ENCODE measurements at places on chromosomes 12 and 14. TPM values are rescaled to one million over a fixed set of nuclear protein-coding genes. Genes with fewer than 3 reads are reported as not detected.

The NOVA1 gene
- total RNA-seq = not detected

DNA sequence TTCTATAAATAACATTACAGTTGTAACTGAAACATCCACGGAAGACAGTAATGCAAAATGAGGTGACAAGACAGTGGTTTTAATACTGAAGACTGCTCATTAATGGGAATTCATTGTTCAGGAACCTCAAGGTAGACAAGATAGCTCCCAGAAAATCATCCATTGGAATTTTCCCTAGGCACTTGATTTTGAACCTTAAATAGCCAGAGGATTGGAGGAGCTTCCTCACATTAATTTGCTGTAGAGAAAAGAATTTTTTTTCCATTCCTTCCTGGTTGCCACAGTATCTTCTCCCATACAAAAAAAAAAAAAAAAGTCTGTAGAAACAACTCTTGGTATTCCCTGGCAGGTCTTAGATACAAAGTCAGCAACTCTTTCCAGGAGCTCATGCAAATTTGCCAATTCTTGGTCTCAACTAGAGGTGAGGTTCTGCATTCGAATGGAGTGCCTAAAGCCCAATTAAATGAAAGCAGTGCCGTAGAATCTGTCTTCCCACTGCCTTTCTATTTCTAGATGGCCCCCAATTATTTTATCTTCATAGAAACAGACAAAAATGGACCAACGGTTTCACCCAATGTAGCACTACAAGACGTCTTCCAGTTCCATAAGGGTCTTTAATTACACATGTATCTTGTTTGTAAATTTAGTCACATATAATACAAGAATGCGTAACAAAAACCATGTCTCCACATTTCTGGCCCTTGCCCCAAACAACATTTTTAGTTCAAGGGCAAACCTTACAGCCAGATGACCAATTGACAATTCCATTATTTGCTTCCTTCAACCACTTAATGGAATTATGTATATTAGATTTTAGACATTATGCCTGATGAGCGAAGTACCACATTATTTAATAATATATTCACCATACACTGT, 13.5 kb downstream of the SLC38A2 start:
- no peaks in the 10 kb centered on the region for H3K27me3 ChIP-seq
- peaks cover 19% of the 10 kb centered on the region for H3K4me1 ChIP-seq
- H3K27ac ChIP-seq = no peak overlapping the region
- H3K36me3 ChIP-seq = peaks cover 2% of the 10 kb centered on the region
- DNase-seq = no peak

GRCh38 chr14:74935360-74935680, 12.3 kb upstream of the RPS6KL1 start:
- H3K36me3 ChIP-seq = no peaks in the 10 kb centered on the region
- H3K27ac ChIP-seq = no peak overlapping the region
- no peak for DNase-seq

GRCh38 chr14:96826818-96827217, 29.6 kb downstream of the VRK1 start:
- H3K4me3 ChIP-seq = no peak overlapping the region
- H3K36me3 ChIP-seq = peaks cover 3% of the 10 kb centered on the region
- DNase-seq = no peak
- H3K4me1 ChIP-seq = peaks cover 18% of the 10 kb centered on the region
- no peaks in the 10 kb centered on the region for H3K27me3 ChIP-seq

GRCh38 chr14:70714055-70714550, 72.4 kb downstream of the TTC9 start:
- H3K27ac ChIP-seq = no peak overlapping the region
- DNase-seq = no peak
- peaks cover 2% of the 10 kb centered on the region for H3K36me3 ChIP-seq
- H3K27me3 ChIP-seq = peaks cover 6% of the 10 kb centered on the region

- no peak overlapping the region for H3K27ac ChIP-seq
- no peak for DNase-seq
- H3K36me3 ChIP-seq = no peaks in the 10 kb centered on the region
- peaks cover 52% of the 10 kb centered on the region for H3K27me3 ChIP-seq
- no peaks in the 10 kb centered on the region for H3K4me1 ChIP-seq
These were observed 215.9 kb downstream of the CACNA1C start for GRCh38 chr12:2268471-2269286.

DNA sequence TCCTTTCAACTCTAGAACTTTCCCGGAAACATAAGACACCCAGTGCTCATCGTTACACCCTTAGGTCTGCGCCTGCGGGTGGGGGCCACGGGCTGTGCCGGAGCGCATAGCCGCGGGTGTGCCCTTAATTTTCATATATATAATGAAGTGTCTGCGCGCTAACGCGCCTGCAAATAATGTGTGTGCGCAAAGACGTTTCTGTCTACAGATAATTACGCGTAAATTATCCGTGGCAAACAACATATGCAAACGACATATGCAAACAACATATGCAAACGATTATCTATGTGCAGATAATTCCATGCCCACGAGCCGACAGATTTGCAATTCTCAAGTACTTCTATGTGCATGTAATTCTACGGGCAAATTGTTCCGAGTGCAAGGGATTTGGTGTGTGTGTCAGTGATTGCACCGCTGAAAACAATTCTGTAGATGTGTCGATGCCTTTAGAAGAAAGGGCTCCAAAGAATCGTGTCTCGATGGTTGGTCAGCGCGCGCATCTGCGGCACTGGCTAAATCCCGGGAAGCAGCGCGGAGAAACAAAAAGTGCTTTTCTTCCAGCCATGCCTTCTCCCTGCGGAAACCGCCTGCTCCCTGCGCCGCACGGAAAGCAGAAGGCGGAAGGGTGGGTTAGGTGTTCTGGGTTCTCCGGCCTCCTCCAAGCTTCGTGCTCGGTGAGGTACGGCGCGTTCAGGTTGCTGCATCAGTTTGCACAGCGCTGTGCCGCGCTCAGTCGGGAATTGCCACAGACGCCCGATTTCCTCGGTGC, 34.5 kb upstream of the TBX5 start:
- H3K4me3 ChIP-seq = no peak overlapping the region
- DNase-seq = no peak
- no peak overlapping the region for H3K27ac ChIP-seq
- peaks cover 83% of the 10 kb centered on the region for H3K27me3 ChIP-seq
- no peaks in the 10 kb centered on the region for H3K4me1 ChIP-seq

DNA sequence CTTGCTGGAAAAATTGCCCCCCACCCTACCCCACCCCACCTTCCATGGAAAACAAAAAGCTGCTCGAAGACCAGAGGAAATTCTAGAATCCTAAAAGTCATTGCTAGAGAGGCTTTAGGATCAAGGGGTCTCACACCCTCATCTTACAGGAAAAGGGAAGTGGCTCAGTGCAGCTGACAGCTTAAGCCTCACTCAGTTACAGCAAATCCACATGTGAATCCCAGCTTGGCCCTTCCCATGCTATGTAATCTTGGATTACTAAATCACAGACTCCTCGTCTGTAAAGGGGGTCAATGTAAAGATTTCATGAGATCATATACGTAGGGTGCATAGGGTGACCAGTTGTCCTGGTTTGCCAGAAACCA, 25.9 kb downstream of the CMKLR1 start:
- H3K4me1 ChIP-seq = peaks cover 14% of the 10 kb centered on the region
- no peak for DNase-seq
- no peak overlapping the region for H3K4me3 ChIP-seq
- H3K27me3 ChIP-seq = peaks cover 21% of the 10 kb centered on the region

GRCh38 chr12:71469258-71469750, 29.7 kb downstream of the LGR5 start:
- no peak overlapping the region for H3K4me3 ChIP-seq
- no peak for DNase-seq
- no peak overlapping the region for H3K27ac ChIP-seq

- no peak for DNase-seq
- no peaks in the 10 kb centered on the region for H3K4me1 ChIP-seq
- H3K27ac ChIP-seq = no peak overlapping the region
- peaks cover 6% of the 10 kb centered on the region for H3K27me3 ChIP-seq
- H3K4me3 ChIP-seq = no peak overlapping the region
- H3K36me3 ChIP-seq = no peaks in the 10 kb centered on the region
These were observed 316.7 kb upstream of the KITLG start for GRCh38 chr12:88896958-88897357.

DNA sequence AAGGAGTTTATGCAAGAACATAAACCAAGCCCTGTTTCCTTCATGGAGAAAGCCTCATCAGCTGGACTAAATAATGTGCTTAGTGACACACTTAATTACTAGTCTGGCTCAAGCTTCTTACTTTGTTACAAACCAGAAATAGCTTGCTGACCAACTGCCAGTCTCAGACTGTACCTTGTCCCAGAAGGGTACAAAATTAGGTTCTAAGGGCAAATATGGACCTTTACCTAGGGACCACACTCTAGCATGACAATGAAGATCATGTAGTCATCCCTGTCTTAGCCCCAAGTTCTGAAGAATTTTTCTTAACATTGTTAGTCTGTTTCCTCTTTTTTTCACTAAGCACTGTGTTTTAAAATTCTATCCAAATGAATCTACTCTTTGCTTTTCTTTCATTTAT, 2.2 kb downstream of the AMN1 start:
- no peak overlapping the region for H3K4me3 ChIP-seq
- peaks cover 28% of the 10 kb centered on the region for H3K4me1 ChIP-seq
- H3K27me3 ChIP-seq = no peaks in the 10 kb centered on the region
- H3K27ac ChIP-seq = peak overlapping the region; percentile 79

DNA sequence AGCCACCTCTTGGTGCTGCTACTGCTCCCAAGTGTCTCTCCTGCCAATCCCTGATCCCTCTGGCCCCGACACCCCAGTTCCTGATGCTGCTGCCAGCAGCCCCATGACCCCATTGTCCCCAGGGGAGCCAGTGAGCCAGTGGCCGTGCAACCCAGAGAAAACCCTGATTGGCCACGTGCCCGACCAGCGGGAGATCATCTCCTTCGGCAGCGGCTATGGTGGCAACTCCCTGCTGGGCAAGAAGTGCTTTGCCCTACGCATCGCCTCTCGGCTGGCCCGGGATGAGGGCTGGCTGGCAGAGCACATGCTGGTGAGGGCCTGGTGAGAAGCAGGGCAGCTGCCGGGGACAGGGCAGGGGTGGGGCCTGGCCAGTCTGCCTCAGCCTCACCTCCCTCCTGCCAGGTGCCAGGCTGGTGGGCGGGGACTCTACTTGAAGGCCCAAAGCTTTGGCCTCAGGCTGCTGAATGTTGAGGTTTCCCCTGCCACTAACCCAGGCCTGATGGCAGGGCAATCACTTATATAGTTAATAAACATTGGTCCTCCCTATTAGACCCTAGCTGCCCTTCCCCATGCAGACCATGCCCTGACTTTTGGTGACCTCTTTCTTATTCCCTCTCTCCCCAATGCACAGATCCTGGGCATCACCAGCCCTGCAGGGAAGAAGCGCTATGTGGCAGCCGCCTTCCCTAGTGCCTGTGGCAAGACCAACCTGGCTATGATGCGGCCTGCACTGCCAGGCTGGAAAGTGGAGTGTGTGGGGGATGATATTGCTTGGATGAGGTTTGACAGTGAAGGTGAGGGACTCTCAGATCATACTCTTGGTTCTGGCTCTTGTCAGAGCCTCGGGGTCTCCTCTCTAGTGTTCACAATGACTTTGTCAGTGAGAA, 5.1 kb downstream of the PCK2 start:
- DNase-seq = no peak
- H3K4me3 ChIP-seq = no peak overlapping the region
- H3K36me3 ChIP-seq = no peaks in the 10 kb centered on the region
- H3K27ac ChIP-seq = peak overlapping the region; percentile 45
- no peaks in the 10 kb centered on the region for H3K27me3 ChIP-seq

DNA sequence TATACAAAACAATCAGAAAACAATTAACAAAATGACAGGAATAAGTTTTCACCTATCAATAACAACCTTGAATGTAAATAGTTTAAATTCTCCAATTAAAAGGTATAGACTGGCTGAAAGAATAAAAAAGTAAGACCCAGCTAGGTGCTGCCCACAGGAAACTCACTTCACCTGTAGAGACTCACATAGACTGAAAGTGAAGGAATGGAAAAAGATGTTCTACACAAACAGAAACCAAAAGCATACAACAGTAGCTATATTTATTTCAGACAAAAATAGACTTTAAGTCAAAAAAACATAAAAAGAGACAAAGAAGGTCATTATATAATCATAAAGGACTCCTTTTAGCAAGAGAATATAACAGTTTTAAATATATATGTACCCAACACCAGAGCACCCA, 152.4 kb upstream of the PWP1 start:
- no peak overlapping the region for H3K27ac ChIP-seq
- H3K4me3 ChIP-seq = no peak overlapping the region

GRCh38 chr12:62436164-62436503, 30.5 kb upstream of the MON2 start:
- no peak for DNase-seq
- H3K36me3 ChIP-seq = no peaks in the 10 kb centered on the region
- peak overlapping the region; percentile 93 for H3K4me3 ChIP-seq
- peaks cover 15% of the 10 kb centered on the region for H3K4me1 ChIP-seq
- no peak overlapping the region for H3K27ac ChIP-seq
- H3K27me3 ChIP-seq = peaks cover 44% of the 10 kb centered on the region

DNA sequence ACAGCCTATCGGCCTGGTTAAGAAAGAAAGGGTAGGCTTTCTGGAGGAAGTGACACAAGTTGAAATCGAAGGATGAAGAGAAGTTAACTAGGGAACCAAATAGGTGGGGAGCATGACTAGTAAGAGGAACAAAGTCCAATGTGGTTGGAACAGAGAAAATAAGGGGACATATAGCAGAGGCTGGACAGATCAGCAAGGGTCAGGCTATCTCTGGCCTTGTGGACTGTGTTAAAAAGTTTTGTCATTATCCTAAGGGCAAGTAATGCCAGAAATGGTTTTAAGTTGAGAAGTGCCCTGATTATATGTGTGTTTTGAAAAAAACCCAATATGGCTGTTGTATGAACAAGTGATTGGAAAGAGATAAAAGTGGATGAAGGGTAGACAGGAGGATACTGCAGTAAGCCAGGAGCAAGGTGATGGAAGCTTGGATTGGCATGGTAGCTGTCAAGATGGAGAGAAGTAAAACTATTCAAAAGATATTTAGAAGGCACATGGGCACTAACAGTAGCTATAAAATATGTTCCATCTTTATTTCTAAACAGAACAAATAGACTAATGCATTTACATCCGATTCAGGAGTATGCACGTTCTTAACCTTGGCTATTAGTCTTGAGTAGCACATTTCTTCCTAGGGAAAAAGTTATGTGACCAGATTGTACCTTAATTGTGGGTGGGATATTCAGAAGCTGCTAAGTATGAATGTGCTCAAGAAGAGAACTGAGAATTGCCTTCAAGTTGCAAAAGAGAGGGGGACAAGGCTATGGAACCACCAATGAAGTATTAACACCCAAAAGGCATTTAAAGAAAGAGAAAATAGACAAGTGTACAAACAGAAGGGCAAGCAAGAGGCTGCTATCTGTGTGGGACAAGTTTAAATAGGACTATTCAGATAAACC, 46.8 kb upstream of the OR5AU1 start:
- H3K27ac ChIP-seq = peak overlapping the region; percentile 66
- peaks cover 7% of the 10 kb centered on the region for H3K36me3 ChIP-seq
- peaks cover 27% of the 10 kb centered on the region for H3K4me1 ChIP-seq
- DNase-seq = no peak
- peak overlapping the region; percentile 60 for H3K4me3 ChIP-seq
- no peaks in the 10 kb centered on the region for H3K27me3 ChIP-seq

DNA sequence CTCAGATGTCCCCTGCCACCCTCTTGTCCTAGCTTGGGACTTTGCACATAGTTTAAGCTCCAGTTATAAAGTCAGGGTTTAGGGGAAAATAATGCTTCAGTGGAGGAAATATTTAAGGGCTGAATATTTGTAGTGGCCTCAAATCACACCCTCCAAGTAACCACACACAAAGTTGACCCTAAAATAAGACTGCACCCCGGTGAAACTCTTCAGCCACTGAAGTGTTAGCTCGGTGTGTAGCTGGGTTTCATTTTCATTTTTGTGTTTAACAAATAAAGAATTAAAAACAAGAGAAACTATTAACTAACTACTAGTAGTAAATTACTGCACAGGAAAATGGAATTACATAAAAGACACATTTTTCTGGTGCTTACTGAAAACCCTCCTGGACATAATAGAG, 14.8 kb upstream of the BCL11B start:
- H3K4me3 ChIP-seq = no peak overlapping the region
- peaks cover 19% of the 10 kb centered on the region for H3K27me3 ChIP-seq
- DNase-seq = no peak
- peaks cover 3% of the 10 kb centered on the region for H3K36me3 ChIP-seq
- H3K4me1 ChIP-seq = peaks cover 6% of the 10 kb centered on the region
- peak overlapping the region; percentile 56 for H3K27ac ChIP-seq

Measured in T-helper 17 cell (primary cell).